ENCODE measurements at places on chromosomes 3 and 15.
A peak's percentile ranks its signal among the peaks of the same experiment; 100 is the strongest.

DNA sequence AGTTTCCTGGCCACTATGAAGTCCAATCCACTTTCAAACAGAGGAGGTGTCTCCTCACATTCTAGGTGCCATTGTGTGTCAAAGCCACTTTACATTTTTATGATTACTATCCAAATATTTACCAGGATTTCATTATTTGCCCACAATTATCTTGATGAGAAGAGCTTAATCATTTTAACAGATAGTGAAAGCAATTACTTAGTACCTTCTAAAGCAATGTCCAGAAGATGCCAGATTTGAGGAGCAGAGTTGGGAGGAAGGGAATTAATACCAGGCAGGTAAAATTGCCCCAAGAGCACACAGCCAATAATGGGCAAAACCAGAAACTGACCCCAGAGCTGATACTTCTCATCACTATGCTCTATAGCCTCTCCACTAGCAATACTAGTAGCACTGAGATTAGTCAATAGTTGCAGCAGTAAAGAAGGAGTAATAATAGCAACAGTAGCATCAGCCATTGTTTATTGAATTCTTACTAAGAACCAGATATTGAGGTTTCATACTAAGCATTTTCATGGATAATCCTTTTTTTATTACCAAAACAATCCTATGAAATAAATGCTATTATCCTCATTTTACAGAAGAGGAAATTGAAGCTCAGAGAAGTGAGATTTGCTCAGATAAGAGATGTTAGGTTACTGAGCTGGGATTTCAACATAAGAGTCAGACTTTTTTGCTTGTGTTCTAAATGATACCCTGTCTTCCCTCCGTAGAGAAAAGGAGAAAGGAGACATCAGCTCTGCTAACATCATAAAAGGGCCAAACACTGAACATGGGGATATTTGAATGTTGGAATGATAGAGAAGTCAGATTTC, 509.3 kb upstream of the CFAP20DC start:
- no peak for DNase-seq

DNA sequence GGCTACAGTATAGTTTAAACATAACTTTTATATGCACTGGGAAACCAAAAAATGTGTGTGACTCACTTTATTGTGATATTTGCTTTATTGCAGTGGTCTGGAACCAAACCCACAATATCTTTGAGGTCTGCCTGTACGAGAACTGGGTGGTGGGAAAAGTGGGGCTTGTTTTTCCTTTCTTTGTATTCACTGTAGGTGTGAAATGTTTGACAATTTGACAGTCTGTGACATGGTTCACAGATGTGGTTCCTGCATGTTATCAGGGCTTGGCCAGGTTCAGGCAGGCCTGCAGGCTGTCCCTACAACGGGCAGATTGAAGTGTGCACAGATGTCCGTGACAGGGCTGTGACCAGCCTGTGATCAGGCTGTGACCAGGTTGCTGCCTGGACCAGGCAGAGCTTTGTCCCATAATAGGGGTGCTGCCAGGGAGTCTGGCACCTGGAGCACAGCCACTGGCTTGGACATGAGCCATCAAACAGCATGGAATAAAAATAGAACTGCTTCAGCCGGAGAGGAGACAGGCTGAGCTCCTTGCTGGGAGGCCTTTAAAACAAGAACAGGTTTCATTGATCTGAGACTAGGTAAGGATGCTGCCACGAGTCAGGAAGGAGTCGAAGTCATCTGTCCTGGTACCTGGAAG, 61.0 kb downstream of the KLF13 start:
- no peak for DNase-seq

GRCh38 chr3:15216501-15216900, 10.5 kb downstream of the CAPN7 start:
- DNase-seq, result no peak

DNA sequence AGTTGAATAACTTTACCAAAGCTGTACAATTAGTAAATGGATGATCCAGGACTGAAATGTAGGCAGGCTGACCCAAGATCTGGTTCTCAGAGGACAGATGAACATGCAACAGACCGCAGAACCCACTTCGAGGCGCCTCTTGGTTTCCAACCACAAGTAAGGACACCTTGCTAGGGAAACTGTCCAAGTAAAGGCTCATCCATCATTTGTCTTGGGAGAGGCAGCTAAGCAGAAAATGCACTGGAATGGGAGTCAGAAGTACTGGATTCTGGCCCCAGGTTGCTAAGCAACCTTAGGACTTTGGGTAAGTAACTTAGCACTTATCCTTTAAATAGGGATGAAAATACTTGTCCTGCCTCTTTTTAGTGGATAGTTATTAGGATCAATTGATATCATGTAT, 366.3 kb upstream of the LRRC3B start:
- no peak for DNase-seq

- no peak for DNase-seq
Observed at GRCh38 chr3:119236756-119237155, 3.9 kb downstream of the B4GALT4 start.

DNA sequence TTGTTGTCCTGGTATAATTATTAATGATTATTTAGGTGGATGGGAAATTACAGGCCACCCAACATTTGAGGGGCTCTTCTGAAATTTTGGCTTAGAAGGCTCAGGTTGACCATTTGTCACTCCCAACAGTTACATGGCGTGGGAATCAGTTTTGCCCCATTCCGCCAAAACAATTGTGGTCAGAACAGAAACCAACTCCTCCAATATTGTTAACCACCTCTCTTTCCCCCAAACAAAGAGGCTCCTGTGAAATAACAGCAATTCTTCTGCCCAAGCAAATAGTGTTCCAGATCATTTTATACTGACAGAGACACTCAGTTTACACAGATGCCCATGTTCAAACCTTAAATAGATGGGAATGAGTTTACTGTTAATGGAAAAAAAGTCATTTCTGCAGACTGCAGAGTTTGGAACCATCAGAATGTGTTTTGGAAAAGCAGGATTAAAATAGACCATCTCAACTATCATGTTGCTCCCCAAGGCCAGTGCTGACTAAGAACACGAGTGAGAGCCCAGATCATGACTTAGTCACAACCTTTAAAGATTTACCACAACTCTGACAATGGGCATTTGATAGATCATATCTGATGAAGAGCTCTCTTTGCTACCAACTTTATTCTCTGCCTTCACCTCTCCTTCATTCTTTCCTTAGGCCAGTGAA, 102.1 kb downstream of the DUT start:
- no peak for DNase-seq

DNA sequence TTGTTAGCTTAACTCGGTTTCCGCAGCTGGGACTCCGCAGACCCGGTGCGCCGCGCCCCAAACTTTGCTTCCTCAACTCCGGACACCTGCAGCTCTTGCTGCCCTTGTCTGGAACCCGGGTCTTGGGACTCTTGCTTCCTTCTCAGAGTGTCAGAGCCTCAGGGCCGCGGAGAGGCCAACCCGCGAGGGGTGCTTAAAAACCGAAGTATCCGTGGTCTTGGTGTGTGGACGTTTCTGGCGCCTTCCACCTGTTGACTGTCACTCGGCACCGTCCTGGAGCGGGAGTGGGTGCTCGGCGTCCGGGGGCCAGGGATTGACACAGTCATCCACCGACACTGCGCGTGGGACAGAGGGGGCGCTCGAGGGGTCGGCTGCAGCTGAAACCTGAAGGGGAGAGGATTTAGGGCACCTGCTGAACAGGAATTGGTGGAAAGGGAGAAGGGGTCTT, 386 bp downstream of the SQOR start:
- no peak for DNase-seq

GRCh38 chr3:99818818-99819217, 1.2 kb downstream of the CMSS1 start:
- DNase-seq, result no peak

DNA sequence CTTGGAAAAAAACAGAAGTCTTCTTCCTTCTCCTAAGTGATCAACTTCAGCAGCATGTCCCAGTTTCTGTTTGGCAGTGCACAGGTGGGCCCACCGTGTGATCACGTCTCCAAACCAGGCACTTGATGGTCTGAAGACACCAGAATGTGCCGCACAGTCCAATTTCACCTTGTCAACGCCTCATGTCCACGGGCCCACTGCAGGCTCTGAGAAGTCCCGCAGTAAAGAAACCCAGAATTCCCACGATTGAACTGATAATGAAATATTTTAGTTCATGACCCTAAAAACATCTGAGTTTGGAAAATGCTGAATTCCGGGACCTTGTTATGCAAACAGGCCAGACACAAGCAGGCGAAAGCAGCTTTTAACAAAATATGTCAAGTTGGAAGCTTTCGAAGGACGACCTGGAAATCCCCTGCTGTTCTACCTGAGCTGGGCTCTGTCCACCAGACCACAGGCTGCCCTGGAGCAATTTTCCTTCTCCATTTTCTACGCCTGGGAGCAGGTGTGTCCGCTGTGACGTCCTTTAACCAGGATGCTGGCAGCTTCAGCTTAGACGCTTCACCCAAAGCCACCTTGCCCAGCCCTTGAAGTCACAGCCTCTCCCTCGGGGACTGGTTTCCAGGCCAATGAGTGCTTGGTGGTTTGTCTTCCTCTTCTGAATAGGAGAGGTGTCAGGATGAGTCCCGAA, 167.8 kb upstream of the IQSEC1 start:
- no peak for DNase-seq

- DNase-seq, result no peak
Observed at GRCh38 chr3:133330522-133330921, 69.3 kb upstream of the BFSP2 start.

DNA sequence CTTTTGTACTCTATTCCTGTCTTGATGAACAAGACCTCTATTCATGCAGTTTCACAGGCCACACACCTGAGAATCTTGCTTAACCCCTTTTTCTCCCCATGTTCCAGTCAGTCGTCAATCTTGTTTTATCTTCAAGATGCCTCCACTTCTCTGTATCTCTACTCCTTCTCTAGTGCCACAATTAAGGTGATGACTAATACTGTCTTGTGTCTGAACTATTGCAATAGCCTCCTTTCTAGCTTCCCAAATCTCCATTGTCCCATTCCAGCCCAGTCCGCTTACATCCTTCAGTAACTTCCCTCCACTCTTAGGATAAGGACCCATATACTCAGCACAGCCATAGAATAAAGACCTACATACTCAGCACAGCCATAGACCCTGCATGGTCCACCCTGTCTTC, 24.7 kb downstream of the CHST14 start:
- no peak for DNase-seq

DNA sequence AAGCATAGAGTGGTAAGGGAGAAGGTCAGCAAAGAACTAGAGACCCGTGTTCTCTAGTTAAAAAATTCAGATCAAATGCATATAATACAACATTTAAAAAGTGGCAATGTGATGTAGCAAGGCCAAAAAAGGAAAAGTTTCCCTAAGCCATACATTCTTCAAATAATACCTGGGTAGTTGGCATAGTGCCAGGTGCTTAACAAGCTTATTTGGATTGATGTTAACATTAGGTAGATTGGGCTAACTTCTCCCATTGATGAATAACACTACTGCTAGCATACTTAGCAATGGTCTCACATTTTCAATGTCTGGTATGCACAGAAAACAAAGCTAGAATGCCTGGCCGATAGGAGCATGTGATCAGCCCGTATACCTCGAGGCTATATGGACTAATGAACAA, 283.6 kb upstream of the RARB start:
- no peak for DNase-seq

DNA sequence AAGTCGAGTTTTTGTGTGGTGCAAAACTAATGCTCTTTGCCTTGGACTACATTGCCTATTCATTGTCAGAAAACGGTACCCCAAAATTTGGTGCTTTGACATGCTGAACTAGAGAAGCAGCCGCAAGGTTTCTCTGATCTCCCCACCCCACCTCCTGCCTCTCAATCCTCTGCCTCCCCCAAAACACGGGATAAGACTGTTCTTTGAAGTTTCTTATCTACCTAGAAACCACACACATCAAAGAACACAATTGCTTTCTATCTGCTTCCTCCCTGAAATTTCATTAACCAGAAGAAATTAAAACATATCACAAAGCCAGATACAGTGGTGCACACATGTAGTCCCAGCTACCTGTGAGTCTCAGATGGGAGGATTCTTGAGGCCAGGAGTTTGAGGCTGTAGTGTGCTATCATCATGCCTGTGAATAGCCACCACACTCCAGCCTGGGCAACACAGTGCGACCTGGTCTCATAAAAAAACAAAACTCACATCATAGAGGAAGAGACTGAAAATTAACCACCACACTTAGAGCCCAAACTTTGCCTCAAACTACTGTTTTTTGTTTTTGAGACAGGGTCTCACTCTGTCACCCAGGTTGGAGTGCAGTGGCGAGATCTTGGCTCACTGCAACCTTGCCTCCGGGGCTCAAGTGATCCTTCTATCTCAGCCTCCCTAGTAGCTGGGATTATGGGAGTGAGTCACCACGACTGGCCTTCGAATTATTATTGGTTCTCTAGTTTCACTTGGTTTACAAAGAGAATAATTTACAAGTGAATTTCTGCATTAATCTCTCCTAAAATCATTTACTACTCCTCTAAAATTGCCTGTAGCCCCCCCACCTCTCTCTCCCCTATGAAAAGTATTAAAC, 2.7 kb upstream of the PCNP start:
- no peak for DNase-seq

DNA sequence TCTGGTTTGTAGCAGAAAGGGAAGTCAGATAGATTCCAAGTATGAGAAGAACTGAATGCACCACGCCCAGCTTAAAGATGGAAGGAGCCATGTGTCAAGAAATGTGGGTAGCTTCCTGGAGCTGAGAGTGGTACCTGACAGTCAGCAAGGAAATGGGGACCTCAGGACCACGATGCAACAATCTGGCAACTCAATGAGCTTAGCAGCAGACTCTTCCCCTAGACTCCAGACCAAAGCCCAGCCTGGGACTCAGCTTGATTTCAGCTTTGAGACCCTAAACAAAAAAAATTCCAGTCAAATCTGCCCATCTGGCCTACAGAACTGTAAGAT, 24.4 kb downstream of the MIX23 start:
- peak; percentile 46 for DNase-seq

- peak; percentile 47 for DNase-seq
Observed at GRCh38 chr15:50247819-50248655, 17.5 kb downstream of the HDC start.

GRCh38 chr3:98702166-98702565, 61.0 kb upstream of the ST3GAL6 start:
- DNase-seq, result no peak

GRCh38 chr15:70383856-70384255, 286.1 kb upstream of the TLE3 start:
- DNase-seq, result no peak

GRCh38 chr3:14410503-14411165, 8.2 kb downstream of the SLC6A6 start:
- peak; percentile 82 for DNase-seq
